ENCODE measurements at places on chromosomes 4 and X. TPM values are rescaled to one million over a fixed set of nuclear protein-coding genes. Genes with fewer than 3 reads are reported as not detected.

- no peak for DNase-seq
Measured at GRCh38 chr4:86048426-86048825, 311.4 kb downstream of the MAPK10 start.

GRCh38 chrX:83077606-83078005, 430.5 kb upstream of the POU3F4 start:
- DNase-seq = no peak

- DNase-seq = no peak
Measured at GRCh38 chr4:128536746-128537145, 249.1 kb upstream of the PGRMC2 start.

Gene SMARCA1
- 122 TPM for polyA plus RNA-seq

Gene DUSP21
- polyA plus RNA-seq = not detected

DNA sequence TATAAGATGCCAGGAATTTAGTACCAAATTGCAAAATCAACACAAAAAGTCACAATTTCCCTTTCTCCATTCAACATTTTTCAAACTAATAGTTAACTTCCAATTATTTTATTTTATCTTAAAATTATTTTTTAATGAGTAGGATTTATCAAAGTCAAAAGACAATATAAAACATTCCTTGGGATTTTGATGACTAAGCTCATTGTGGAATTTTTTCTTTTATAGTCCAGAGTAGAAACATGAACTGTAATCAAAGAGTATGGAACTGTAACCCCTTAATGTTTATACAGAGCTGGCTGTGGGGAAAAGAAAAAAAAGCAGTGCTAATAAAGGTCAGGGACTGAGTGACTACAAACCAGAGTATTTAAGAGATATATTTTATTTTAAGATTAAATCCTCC, 368.6 kb upstream of the CPXCR1 start:
- no peak for DNase-seq

DNA sequence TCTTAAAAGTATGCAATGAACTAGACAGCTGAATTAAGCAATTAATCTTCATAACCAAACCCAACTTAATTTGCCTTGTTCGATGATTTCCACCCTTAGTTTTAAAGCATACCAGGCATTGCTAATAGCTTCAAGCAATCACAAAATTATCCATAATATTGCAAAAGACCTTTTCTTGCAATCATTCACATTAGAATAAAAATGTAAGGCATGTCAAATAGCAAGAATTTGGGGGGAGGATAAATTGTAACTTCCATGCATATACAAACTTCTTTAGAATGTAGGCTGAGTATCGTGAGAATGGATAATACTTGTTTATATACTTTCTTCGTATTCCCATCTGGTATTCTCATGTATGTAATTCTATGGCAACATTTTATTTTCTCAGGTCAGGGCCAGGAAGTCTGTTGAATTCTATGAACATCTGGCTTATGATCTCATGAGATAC, 28.7 kb upstream of the BMP2K start:
- DNase-seq = no peak

Gene PPP4R3C
- polyA plus RNA-seq = not detected

GRCh38 chr4:62881901-62882300, 1527.3 kb downstream of the TECRL start:
- no peak for DNase-seq

Gene BTK
- polyA plus RNA-seq = 1.4 TPM

DNA sequence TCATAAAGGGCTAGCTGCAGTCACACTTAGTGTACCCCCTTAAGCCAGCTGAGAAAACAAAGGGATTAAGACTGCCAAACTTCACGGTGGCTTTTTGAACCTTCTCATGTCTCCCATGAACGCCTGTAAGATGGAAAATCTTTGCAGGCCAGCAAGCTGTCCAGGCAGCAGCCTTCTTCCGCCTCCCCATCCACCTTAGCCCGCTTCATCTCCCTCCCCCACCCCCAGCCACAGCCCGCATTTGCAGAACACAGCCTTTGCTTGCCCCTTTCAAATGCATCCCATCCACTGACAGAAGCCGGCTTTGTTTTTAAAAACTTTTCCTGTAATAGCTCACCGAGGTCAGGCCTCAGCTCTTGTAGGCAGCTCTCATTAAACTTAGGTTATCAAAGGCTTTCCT, 113.8 kb upstream of the FAM9B start:
- DNase-seq = no peak

DNA sequence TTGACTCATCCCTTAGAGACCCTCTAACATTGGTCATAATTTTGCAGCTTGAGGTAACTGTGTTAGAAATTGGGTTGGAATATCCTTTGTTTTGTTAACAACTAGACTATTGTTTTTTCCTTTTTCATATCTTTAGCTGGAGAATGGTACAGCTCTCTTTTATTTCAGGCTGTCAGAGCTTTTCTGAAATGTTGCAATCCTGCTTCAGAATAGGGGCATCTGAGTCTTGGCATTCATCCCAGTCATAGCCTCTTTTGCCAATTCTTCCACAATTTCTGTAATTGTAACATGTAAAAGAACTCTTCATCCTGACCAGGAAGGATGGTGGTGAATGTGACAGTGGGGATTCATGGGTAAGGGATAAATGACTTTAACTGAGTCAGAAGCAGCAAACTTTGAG, 128.7 kb downstream of the FHIP1A start:
- DNase-seq = no peak

DNA sequence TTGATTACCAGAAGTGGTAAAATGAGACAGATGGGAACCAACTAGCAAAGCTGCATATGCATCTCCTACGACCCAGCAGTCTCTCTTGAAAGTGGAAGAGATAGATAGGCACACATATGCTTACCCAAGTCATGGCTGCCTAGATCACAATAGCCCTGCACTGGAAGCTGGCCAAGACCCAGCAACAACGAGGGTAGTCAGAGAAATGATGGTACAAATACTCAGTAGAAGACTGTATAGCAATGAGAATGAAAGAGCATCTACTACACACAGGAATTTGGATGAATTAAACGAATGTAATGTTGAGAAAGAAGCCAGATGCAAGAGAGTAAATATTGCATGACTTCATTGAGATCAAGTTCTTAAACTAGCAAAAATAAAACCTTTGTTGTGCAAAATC, 100.3 kb upstream of the FAT1 start:
- DNase-seq = no peak

- DNase-seq = no peak
Measured at GRCh38 chr4:124111411-124111810, 601.1 kb downstream of the ANKRD50 start.

Gene WDR45
- polyA plus RNA-seq = 54.1 TPM

Gene OSTC
- 269 TPM for polyA plus RNA-seq

Gene RASL11B
- polyA plus RNA-seq = 33.7 TPM

GRCh38 chr4:6377626-6378492, 94.6 kb downstream of the PPP2R2C start:
- DNase-seq = no peak

Gene ZGRF1
- 13.3 TPM for polyA plus RNA-seq

DNA sequence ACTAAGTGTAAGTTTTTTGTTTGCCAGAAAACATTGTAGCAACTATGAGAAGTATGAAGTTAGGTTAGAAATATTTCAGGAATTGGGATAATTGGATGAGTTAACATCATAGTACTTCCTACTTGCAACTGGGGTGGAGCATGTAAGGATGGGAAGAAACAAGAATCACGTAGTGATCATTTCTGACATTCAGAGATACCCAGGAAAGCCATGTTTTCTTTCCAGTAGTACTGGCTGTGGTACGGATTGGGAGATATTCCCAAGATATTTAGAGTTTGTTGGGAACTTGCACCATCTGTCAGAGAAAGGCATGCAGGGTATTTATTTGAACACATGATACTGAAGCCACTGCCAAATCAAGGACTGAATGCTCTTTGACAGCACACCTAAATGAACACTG, 87.6 kb upstream of the SLC4A4 start:
- DNase-seq = no peak

Gene BBS7
- polyA plus RNA-seq = 27.1 TPM

GRCh38 chr4:38194047-38194602, 233.9 kb downstream of the PTTG2 start:
- no peak for DNase-seq

DNA sequence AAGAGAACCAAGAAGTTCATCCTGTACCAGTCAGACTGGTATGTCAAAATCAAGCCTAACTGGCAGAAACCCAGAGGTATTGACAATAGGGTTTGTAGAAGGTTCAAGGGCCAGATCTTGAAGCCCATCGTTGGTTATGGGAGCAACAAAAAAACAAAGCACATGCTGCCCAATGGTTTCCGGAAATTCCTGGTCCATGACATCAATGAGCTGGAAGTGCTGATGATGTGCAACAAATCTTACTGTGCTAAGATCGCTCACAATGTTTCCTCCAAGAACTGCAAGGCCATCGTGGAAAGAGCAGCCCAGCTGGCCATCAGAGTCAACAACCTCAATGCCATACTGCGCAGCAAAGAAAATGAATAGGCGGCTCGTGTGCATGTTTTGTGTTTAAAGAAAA, 172.7 kb upstream of the MED14 start:
- no peak for DNase-seq

DNA sequence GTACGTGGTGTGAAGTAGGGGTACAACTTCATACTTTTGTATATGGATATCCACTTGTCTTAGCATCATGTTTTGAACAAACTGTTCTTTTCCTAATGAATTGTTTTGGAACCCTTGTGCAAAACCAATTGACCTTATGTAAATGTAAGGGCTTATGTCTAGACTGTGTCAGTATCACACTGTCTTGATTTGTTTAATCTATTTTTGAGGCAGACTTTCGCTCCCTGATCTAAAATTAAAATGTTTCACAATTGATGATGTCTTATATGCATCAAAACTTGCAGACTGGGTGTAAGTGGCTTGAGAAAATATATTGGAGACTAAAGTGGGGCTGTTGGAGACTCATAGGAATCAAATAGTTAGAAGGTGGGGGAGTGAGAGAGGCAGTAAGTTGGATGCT, 25.2 kb downstream of the REPS2 start:
- DNase-seq = no peak

DNA sequence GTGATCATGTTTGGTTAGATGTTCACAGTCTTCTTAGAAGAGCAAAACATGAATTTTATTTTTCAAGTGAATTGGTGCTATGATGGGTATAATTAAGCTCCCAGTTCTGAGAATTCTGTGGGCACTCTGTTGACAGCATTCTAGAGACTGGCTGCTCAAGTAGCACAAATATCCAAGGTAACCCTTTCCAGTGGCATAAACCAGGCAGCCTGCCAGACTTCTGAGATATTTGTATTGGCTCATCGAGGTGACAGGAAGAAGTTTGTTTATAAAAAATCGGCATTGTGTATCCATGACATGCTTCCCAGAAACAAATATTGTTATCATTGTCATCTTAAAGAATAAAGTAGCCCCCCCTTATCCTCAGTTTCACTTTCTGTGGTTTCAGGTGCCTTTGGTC, 28.3 kb downstream of the LANCL3 start:
- DNase-seq = no peak

DNA sequence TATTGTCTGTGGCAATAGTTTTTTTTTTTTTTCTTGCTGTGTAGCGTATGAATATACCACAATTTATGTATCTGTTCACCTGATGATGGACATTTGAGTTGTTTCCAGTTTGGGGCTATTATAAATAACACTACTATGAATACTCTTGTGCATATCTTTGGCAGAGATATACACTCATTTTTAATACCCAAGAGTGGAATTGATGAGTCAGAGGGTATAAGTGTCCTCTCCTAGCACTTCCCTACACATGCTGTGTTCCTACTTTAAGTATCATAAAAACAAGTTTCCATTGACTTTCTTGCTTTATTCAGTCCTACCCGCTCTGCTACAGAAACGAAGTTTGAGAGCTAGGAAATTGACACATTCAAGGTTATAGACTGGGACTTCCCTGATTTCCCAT, 39.8 kb downstream of the XIAP start:
- DNase-seq = no peak

Gene PNMA5
- polyA plus RNA-seq = 0.41 TPM

Gene PCDH11X
- 0.16 TPM for polyA plus RNA-seq

GRCh38 chr4:3682236-3683076, 83.7 kb upstream of the ADRA2C start:
- DNase-seq = no peak

DNA sequence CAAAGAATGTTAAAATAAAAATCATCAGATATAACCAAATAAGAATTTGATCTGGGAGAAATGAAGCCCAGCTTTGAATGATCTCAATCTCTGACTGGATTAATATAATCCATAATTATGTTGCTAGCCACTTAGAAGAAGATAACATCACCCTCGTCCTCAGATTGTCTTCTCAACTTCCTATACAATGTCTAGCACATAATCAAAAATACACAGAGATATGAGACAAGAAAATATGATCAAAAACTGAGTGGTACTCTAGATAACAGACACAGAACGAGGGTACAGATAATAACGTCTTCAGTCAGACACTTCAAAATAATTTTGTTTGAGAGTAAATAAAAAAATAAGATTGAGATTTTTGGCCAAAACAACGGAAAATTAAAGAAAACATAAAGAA, 47.1 kb downstream of the EVC2 start:
- no peak for DNase-seq

Gene SLC25A4
- polyA plus RNA-seq = 48.8 TPM

Gene MAP7D2
- 3.4 TPM for polyA plus RNA-seq

Gene SPANXN3
- not detected for polyA plus RNA-seq

Gene MBNL3
- 28.9 TPM for polyA plus RNA-seq

- no peak for DNase-seq
Measured at GRCh38 chr4:96102541-96103026, 262.7 kb downstream of the PDHA2 start.

Gene TRMT44
- polyA plus RNA-seq = 16.2 TPM

Gene SATL1
- 0.40 TPM for polyA plus RNA-seq

GRCh38 chr4:156261230-156261629, 307.6 kb upstream of the CTSO start:
- no peak for DNase-seq

DNA sequence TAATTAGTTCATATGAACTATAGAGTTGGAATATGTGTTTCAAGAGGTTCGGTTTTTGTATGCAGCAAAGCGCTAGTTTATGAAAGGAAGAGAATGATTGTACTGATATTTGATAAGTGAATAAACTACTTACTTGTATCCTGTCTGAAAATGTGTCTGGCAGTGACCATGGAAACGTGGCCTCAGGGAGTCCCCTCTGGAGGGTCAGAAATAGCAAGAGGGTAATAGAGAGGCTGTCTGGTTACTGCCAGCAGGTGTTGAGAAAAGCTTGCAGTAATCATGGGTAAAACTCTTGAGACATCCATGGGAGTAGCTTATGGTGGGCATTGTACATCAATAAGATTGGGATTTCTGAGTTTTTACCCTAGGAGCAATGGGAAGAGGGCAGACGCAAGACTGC, 77.1 kb downstream of the DCLK2 start:
- no peak for DNase-seq

DNA sequence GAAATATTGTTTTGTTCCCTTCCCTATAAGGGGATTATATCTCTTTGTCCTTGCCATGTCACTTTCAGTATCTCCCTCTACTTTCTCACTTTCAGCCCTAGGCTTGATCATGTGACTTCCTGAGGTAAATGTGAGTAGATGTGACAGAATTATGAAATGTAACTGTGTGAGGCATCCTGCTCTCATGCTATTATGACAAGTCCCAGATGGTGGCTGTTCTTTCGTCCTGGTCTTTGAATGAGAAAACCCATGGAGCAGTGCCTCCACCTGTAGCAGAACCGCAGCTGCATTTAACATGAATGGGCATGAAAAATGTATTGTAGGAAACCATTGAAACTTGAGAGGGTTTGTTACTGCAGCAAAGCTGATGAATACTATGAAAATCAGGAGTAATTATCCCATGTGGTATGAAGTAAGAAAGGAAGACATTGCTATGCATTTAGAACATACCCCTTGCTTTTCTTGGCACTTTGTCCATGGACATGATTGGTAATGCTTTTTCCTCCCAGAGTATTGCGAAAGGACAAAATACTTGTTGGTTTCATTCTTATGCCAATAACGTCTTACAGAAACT, 202.2 kb upstream of the GPRIN3 start:
- DNase-seq = no peak
